ENCODE measurements at places on chromosomes 6 and 20.

DNA sequence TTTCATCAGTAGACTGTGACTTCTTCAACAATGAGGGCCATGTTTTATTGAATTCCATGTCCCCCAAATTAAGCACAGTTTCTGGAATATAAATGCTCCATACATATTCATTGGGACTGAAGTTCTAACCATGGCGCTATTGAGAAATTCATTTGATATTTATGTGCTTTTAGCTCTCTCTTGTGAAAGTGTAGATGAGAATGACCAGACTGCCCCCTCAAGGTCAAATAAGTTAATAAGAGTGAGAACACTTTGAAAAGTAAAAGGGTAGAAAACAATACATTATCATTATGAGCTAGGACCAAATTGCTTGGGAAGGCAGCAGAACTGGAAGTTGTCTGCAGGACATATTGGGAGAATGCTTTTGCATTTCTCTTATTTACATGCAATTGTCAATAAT, 597.9 kb downstream of the EPM2A start:
- no peak for DNase-seq

- no peak for DNase-seq
Measured at GRCh38 chr6:25118038-25118437, 161.1 kb upstream of the CARMIL1 start.

DNA sequence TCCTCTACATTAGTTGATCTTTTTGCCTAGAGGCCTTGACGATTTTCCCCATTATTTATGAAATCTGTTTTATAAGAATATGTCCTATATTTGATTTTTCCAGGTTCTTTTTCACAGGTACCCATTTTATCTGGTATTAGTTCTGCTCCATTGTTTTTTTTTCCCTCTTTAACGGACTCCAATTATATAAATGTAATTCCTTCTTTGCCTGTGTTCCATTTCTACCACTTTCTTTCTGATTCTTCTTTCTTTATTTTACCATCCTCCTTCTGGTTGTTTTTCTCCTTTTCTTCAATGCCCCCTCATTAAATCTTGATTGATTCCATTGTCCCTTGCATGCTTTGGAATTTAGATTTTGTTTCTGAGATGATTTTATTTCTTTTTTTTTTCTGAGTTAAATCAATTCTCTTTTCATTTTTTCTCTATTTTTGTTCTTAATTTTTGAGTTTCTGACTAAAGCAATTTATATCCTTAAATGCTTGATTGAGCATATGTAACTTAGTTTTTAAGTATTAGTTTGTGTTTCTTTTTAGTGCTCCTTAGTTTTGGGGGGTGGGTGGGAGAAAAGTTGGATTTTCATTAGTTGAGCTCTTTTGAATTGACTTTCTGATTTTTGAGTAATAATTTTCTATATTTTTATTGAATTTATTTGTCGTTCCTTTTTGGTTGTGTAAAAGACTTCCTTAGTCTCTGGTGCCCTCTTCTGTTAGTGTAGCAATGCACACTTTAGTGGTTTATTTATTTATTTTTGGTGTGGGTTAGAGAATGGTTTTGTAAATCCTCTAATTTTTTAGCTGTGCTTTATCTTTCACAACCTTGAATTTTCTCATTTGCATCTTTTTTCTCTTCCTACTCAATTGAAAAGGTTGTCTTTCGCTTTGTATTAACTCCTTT, 140.8 kb downstream of the FARS2 start:
- no peak for DNase-seq

GRCh38 chr6:12582421-12583110, 134.0 kb upstream of the PHACTR1 start:
- no peak for DNase-seq

- no peak for DNase-seq
Measured at GRCh38 chr20:50586531-50587232, 76.5 kb downstream of the PTPN1 start.
